ENCODE measurements at places on chromosomes 4 and X. TPM values are rescaled to one million over a fixed set of nuclear protein-coding genes. Genes with fewer than 3 reads are reported as not detected.

Gene RAB28
- 15.5 TPM for total RNA-seq

Gene GPM6B
- total RNA-seq: 5.4 TPM

Gene MEPE
- not detected for total RNA-seq

Gene GPR173
- total RNA-seq: 2.0 TPM

Gene CD38
- total RNA-seq: under 0.01 TPM

Gene MAGEB2
- not detected for total RNA-seq

Gene BMX
- total RNA-seq: 0.56 TPM

Gene SCRG1
- total RNA-seq: 0.56 TPM

Gene TCEAL3
- total RNA-seq: 19.9 TPM

Gene P2RY4
- total RNA-seq: not detected

Gene TMEM255A
- under 0.01 TPM for total RNA-seq

Gene MAGED4B
- total RNA-seq: 56.0 TPM

Gene UGT2B11
- not detected for total RNA-seq

Gene AMELX
- not detected for total RNA-seq

Gene ESX1
- not detected for total RNA-seq

Gene F8A2
- not detected for total RNA-seq

Gene SETD7
- 97.5 TPM for total RNA-seq

Gene HSFX4
- not detected for total RNA-seq

Gene SLC16A2
- total RNA-seq: 7.3 TPM

Gene CXorf49
- not detected for total RNA-seq
